ENCODE measurements at places on chromosomes 13 and 19. TPM values are rescaled to one million over a fixed set of nuclear protein-coding genes. Genes with fewer than 3 reads are reported as not detected.

- peak; percentile 46 for DNase-seq
- H3K27me3 ChIP-seq = no peaks in the 10 kb centered on the region
- H3K4me3 ChIP-seq = no peak overlapping the region
- H3K4me1 ChIP-seq = peaks cover 7% of the 10 kb centered on the region
- no peak overlapping the region for H3K27ac ChIP-seq
Measured at GRCh38 chr13:111228262-111229144, 91.9 kb upstream of the TEX29 start.

- H3K27me3 ChIP-seq = no peaks in the 10 kb centered on the region
- H3K36me3 ChIP-seq = no peaks in the 10 kb centered on the region
- no peak for DNase-seq
- H3K27ac ChIP-seq = no peak overlapping the region
Measured at GRCh38 chr13:30734439-30734838, 904 bp upstream of the ALOX5AP start.

The SLC6A16 gene
- 2.5 TPM for total RNA-seq

- no peak overlapping the region for H3K4me3 ChIP-seq
- no peaks in the 10 kb centered on the region for H3K36me3 ChIP-seq
- no peak overlapping the region for H3K27ac ChIP-seq
- H3K27me3 ChIP-seq = peaks cover 2% of the 10 kb centered on the region
Measured at GRCh38 chr19:45500918-45501729, 2.9 kb downstream of the PPM1N start.

- H3K4me3 ChIP-seq = peak overlapping the region; percentile 68
- no peaks in the 10 kb centered on the region for H3K27me3 ChIP-seq
- H3K27ac ChIP-seq = peak overlapping the region; percentile 65
- H3K4me1 ChIP-seq = peaks cover 11% of the 10 kb centered on the region
- H3K36me3 ChIP-seq = no peaks in the 10 kb centered on the region
Measured at GRCh38 chr19:12484011-12484370, 625 bp downstream of the ZNF709 start.

DNA sequence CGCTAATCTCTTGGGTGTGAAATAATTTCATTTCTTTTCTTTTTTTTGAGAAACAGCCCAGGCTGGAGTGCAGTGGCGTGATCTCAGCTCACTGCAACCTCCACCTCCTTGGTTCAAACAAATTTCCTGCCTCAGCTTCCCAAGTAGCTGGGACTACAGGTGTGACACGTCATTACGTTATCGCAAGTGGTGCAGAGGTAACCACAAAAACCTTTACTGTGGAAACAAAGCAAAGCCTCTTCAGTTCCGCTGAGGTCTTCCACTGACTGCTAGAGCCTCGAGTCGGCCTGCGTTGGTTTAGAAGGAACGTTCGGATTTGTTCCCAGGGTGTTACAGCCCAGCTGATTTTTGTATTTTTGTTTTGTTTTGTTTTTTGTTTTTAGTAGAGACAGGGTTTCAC, 2.0 kb upstream of the ZNF784 start:
- H3K4me3 ChIP-seq = no peak overlapping the region
- H3K36me3 ChIP-seq = peaks cover 2% of the 10 kb centered on the region
- H3K27ac ChIP-seq = no peak overlapping the region
- DNase-seq = no peak
- no peaks in the 10 kb centered on the region for H3K27me3 ChIP-seq
- H3K4me1 ChIP-seq = peaks cover 8% of the 10 kb centered on the region

GRCh38 chr13:110261166-110262081, 45.5 kb downstream of the COL4A1 start:
- H3K27me3 ChIP-seq = no peaks in the 10 kb centered on the region
- peaks cover 41% of the 10 kb centered on the region for H3K4me1 ChIP-seq
- H3K36me3 ChIP-seq = no peaks in the 10 kb centered on the region
- H3K4me3 ChIP-seq = no peak overlapping the region
- DNase-seq = peak; percentile 66
- H3K27ac ChIP-seq = peak overlapping the region; percentile 31

The ZNF208 gene
- 6.3 TPM for total RNA-seq
